ENCODE measurements at places on chromosomes 7 and 10. TPM values are rescaled to one million over a fixed set of nuclear protein-coding genes. Genes with fewer than 3 reads are reported as not detected.

Gene EIF4EBP2
- total RNA-seq: 43.9 TPM

Gene ARHGAP21
- 69.2 TPM for total RNA-seq

Gene PODXL
- 3.5 TPM for total RNA-seq

Gene RBM48
- 8.0 TPM for total RNA-seq

Gene TBX20
- 8.6 TPM for total RNA-seq

Gene TAS2R60
- total RNA-seq: not detected

Gene SLC13A4
- total RNA-seq: 0.05 TPM

Gene TAC1
- total RNA-seq: not detected

Gene LHFPL3
- not detected for total RNA-seq

Gene PLXNA4
- total RNA-seq: 6.5 TPM

Gene RADIL
- total RNA-seq: 1.2 TPM

Gene CHCHD3
- total RNA-seq: 67.7 TPM

Gene AKR1C3
- total RNA-seq: 1.2 TPM

Gene NPVF
- not detected for total RNA-seq

Gene GPR85
- 2.6 TPM for total RNA-seq

Gene WEE2
- total RNA-seq: not detected

Gene PLEKHS1
- not detected for total RNA-seq

Gene INHBA
- 257 TPM for total RNA-seq

Gene TMEM270
- not detected for total RNA-seq

Gene LAMB4
- 0.05 TPM for total RNA-seq

Gene CUZD1
- 0.30 TPM for total RNA-seq

Gene HOXA9
- 8.6 TPM for total RNA-seq

Gene OR2A1
- under 0.01 TPM for total RNA-seq

Gene AKR1C8
- total RNA-seq: not detected

Gene CWF19L1
- 24.9 TPM for total RNA-seq

Gene TAS2R41
- not detected for total RNA-seq

Gene SYT15
- 0.59 TPM for total RNA-seq

Gene TCERG1L
- not detected for total RNA-seq

Gene ADRB1
- not detected for total RNA-seq

Gene TRPV5
- total RNA-seq: not detected

Gene CNTNAP2
- 3.6 TPM for total RNA-seq

Gene PRR15
- total RNA-seq: 1.2 TPM

Gene EMX2
- total RNA-seq: 0.59 TPM

Gene SLC26A5
- total RNA-seq: not detected

Gene CYP3A7
- 0.30 TPM for total RNA-seq

Gene CYP2C19
- total RNA-seq: not detected

Gene DLX5
- 0.30 TPM for total RNA-seq

Gene SKAP2
- 14.6 TPM for total RNA-seq

Gene BLNK
- total RNA-seq: not detected

Gene CCDC7
- total RNA-seq: 16.6 TPM

Gene LRRC61
- 1.8 TPM for total RNA-seq

Gene NPFFR1
- not detected for total RNA-seq

Gene PRKCQ
- 0.55 TPM for total RNA-seq

Gene GLI3
- total RNA-seq: 7.2 TPM

Gene ANKRD2
- 0.89 TPM for total RNA-seq

Gene PILRA
- total RNA-seq: 0.89 TPM

Gene SLC18A3
- not detected for total RNA-seq

Gene UCN3
- total RNA-seq: not detected

Gene MYH16
- total RNA-seq: under 0.01 TPM

Gene SPDYE18
- not detected for total RNA-seq
